ENCODE measurements at places on chromosomes 2 and 18. TPM values are rescaled to one million over a fixed set of nuclear protein-coding genes. Genes with fewer than 3 reads are reported as not detected.

DNA sequence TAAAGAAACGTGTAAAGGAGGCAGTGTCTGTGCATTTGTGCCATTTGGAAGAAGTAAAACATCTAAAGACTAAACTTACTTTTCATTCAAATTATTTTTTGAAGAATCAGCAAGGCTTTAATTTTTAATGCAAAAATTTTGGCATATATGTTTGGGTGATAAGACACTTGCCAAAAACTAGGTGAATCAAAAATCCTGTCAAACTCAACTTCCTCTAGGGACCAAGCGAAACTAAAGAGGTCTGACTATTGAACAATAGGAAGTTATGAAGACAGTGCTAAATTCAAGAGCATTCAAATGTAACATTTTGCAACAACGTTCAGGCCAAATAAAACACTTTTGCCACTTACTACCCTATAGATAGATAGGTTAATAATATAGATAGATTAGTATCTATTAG lies 306.1 kb downstream of the NOL4 start:
- DNase-seq: no peak

DNA sequence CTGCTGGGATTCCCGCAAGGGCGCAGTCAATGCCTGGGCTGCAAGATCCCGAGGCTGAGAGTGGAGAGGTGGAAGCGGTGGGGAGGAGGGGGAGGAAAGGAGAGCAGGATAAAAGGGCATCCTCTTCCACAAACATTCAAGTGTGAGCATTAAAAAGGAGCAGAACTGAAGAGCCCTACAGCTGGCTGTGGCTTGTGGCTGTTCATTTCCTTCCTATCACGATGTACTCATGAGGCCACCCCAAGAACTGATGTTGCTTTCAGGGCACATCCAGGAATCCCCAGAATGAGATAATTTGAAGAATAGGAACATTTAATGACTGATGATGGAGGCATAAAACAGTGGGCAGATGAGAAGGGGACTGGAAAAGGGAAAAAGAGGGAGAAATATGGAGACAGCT lies 230.8 kb upstream of the SMIM21 start:
- DNase-seq: no peak

DNA sequence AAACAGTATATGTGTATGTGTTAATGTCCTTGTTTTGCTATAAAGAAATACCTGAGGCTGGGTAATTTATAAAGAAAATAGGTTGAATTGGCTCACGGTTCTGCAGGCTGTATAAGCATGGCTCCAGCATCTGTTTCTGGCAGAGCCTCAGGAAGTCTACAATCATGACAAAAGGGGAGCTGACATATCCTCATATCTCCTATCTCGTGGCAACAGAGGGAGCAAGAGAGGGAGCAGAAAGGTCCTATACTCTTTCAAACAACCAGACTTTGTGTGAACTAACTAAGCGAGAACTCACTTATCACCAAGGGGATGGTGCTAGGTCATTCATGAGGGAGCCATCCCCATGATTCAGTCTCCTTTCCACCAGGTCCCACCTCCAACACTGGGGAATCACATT lies 13.0 kb downstream of the CALCRL start:
- DNase-seq: no peak

DNA sequence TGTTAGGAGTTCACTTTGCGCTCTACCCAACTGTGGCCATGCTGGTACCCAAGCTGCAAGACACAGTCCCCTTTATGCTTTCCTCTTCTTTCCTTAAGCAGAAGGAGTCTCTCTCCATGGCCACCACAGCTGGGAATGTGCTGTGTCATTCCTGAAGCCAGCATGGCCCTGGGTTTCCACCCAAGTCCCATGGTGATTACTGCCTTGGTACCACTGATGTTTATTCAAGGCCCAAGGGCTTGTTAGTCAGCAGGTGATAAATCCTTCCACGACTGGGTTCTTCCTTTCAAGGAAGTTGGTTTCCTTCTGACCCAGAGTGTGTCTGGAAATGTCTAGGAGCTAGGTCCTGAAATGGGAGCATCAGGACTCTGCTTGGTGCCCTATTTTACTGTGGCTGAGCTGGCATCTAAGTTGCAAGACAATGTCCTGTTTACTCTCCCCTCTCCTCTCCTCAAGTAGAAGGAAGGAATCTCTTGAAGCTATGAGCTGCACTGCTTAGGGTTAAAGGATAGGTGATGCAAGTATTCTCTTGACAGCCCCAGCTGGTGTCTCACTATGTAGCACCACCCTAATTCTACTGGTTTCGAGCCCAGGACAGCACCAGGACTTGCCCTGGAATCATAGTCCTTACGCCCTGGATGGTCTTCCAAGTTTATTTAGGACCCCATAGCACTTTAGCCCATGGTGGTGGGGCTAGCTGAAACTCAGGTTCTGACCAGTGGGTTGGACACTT lies 18.7 kb upstream of the NUP35 start:
- no peak for DNase-seq

DNA sequence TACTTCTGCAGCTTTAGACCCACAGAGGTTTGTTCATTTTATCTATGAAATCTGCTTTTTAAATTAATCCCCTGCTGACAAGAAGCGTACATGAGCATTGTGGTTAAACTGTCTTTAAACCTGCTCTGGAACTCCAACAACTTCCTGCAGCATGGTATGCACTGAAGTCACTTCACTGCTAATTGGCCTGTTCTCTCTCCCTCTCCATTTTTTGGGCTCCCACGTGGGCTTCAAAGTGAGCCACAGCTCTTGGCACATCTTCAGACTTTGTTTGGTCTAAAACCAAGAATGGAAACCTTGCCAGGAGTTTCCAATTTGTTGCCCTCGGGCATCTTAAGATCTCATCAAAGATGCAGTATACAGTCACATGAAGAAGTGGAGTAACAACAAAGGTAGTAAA lies 311.4 kb downstream of the LRRTM1 start:
- no peak for DNase-seq

- DNase-seq: no peak
These were observed 228.0 kb downstream of the ETAA1 start for GRCh38 chr2:67625178-67625577.

- DNase-seq: peak; percentile 83
These were observed 83.7 kb downstream of the LPIN1 start for GRCh38 chr2:11829947-11830707.

- no peak for DNase-seq
These were observed 504 bp downstream of the ASAP2 start for GRCh38 chr2:9206991-9207640.

- DNase-seq: no peak
These were observed 116.3 kb downstream of the FTCDNL1 start for GRCh38 chr2:199734651-199735050.

DNA sequence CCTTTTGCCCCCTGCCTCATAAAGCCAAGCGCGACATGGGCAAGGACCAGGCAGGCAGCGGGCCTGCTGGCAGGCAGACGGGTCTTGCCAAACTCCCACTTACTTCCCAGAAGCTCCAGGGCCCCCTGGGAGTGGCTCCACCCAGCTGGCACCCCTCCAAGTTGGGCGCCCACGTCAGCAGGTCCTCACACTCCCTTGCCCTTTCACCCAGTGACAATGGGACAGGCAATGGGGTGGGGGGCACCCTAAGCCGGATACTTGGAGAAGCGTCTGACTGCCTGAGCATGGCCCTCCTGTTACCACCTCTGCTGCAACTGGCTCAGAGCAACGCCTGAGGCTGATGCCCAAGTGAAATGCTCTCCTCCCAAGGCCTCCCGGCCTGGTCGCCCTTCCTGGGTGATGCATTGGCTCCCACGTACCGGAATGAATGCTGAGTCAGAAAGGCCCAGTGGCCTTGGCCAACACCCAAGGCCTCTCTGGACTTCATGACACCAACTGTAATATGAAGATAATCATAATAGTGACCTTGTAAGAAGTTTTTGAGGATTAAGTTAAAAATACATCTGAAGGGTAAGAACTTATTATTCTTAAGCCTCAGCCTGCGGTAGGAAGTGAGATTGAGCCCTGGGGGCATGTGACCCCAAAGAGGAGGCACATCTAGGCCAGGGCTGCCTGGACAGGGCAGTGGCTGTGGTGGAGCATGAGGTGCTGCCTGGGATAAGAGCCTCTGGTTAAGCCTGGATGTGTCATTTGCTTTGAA lies 31.6 kb downstream of the KCNK3 start:
- DNase-seq: no peak

DNA sequence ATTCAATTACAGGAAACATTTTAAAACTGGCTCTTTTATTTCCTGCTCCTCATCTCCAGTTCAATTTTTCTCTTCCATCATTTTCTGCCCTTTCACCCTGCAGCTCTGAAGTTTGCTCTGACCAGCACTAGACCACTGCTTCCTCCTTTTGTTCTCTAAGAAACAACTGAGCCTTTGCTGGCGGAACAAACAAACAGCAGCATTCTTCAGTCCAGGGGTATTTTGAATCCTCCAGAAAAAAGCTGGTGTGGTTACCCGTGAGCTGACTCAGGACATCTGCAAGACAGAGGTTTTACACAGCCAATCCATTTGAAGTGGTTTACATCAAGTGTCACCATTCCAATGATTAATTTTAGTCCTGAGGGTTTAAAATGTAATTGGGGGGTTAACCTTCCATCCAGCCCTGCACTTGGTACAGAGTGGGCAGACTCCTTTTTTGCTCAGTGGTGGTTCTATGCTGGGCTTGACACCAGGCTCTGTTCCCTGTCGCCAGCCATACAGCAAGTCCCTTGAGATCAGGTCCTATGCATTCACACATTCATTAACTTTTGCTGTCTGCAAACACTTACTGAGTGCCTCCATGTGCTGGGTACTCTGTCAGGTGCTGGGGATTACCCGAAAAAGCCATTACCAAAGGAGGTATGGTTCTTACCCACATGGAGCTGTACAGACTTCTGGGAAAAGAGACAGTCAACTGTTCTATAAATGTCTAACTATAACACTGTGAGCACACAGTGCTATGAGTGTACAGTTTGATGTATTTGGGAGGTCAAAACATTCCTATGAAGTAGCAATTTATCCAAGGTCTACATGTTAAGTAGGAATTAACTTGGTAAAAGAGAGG lies 909.4 kb upstream of the GYPC start:
- DNase-seq: no peak

DNA sequence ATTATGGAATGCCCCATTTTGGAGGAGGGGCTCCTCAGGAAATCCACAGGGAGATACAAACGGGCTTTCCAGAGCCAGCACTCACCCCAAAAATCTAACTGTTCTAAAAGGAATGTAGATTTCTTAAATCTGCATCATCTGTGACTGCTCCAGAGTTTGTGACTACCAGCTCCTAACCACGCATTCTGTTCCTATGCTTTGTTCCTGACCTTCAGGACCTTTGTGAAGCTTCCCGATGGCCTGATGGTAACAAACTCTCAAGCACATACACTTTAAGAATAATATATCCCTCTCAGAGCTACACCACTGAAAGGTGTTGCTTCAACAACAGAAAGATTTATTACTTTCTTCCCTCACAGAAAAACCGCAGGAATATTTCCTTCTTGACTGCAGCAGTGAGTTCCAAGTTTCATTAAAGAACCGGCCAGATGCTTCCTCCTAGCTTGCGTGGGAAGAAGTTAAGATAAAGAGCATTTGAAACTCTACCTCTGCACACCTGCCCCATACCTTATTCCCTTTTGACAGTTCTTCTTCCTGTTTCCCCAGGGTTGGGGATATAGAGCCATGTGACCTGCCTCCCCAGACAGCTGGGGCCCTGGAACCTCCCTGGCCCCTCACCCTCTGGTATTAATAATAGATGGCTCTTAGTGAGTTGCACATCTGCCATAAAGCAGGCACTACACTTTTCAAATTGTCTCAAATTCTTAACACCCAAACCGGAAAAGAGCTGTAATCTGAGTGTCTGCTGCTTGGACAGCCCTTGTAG lies 40.2 kb upstream of the EML4 start:
- DNase-seq: no peak

DNA sequence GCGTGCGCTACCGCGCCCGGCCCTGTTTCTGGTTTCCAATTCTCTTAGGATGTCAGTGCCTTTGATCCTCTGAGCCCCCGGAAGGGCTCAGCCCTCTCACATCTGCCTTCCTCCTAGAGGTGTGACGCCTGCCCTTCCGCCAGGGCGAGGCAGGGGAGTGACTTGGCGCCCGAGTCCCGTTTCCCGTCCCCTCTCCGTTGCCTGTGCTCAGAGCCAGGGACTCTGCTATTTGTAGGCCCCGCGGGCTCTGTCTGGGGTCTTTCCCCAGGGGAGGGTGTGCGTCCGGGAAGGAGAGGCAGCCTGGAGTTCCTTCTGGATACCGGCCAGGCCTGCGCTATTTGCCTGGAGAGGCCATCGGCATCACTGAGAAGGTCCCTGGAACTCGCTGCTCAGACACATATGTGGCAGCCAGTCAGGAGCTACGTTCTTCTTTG lies 103.7 kb upstream of the TAF1B start:
- DNase-seq: no peak

GRCh38 chr2:148596018-148596417 lies 48.5 kb upstream of the EPC2 start:
- DNase-seq: no peak

GRCh38 chr2:67574230-67574629 lies 177.1 kb downstream of the ETAA1 start:
- DNase-seq: no peak

DNA sequence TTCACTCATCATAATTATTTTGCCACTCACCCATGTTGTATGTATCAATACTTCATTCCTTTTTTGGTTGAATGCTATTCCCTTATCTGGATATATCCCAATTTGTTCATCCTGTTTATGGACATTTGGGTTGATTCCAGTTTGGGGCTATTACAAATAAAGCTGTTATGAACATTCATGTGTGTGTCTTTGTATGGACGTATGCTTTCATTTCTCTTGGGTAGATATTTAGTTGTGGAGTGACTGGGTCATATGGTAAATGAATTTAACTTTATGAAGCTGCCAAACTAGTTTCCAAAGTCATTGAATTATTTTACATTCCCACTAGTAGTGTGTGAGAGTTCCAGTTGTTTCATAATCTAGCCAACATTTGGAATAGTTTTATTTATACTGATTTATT lies 2.7 kb downstream of the FAM228B start:
- no peak for DNase-seq

Gene CGREF1
- polyA plus RNA-seq: 1.1 TPM

Gene MYO5B
- polyA plus RNA-seq: 6.5 TPM

Gene CFAP65
- polyA plus RNA-seq: not detected

Gene PIKFYVE
- 13.5 TPM for polyA plus RNA-seq

Gene RAMP1
- polyA plus RNA-seq: 0.37 TPM
